Stimulated activated CD8-positive, alpha-beta memory T cell treated with anti-CD3 and anti-CD28 coated beads, Interleukin-7, amount 100 ng/mL, for 1 hour (primary cell): ENCODE measurements at places on chromosomes 11 and 22.

GRCh38 chr11:44994753-44995152 lies 44.1 kb upstream of the TP53I11 start:
- no peak for DNase-seq

DNA sequence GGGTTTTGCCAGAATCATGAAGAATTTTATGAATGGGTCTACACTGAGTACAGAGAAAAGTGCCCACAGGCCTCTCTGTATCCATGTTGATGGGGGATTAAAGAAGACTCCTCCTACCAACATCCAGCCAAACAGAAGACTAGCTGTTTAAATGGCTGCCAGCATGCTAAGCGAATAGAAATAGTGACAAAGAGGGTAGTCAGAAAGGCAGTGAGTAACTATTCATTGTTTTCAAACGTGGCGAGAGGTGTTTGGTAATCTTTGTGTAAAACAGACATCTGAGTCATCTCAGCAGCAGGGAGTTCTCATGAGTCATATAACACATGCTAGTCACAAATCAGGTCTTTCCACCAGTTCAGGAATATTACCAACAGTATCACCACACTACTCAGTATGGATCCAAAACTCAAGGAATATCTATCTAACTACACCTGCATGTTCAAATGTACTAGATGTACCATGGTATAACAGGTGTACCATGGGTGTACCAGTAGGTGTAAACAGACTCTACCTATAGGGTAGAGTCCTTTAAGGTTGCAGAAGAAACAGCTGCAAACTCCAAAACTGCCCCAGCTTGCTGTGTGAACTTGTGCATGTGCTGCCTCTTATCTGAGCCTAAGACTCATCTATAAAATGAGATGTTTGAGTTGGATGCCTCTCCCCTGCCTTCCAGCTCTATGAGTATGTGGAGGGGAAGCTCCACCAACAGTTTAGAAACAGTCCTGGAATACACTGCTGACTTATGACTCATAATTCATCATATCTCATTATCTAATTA lies 82.0 kb downstream of the SLC1A2 start:
- no peak for DNase-seq

DNA sequence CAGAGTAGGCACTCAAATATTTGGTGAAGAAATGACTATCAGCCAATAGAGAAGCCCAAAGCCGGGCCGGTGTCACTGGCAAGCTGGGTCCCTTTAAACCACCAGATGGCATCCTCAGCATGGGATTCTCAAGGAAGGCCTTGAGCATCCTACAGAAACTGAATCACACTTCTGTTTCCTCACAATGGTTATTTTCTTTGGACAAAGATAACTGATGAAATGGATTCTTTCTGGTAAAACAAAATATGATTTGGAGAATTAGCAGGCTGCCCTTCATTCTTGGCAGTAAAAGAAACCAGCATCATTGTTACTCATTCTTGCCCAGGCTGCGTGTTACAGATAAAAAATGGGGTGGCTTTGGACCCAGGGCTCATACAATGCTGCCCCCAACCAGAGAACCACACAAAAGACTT lies 30.3 kb upstream of the ASPHD2 start:
- no peak for DNase-seq

DNA sequence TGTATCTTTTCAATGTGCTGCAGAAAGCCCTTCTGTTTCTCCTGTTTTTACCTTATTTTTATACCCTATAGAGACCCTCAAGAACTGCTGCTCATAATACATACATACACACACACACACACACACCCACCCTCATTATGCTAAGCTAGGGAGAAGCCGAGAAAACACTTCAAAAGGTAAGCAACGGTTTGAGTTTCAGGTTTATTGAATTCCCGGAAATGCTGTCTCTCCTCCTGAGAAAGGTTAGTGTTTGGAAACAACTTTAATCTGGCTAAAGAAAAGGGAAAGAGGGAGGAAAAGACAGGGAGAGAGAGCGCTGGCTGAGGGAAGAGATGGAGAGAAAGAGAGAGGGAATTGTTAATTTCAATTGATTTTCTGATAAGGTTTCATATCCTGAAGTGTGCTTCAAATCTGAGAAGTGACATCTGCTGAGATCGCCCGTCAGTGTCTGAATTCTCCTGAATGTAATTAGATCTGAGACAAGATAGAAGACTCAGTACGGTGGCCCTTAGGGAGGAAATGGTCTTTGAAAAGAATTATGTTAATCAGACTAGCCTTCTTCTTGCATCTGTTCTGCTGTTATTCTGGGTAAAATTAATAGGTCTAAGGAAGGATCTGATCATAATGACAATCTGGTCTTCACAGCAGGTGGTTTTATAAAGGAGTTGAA lies 169.1 kb downstream of the NXPE2 start:
- DNase-seq, result no peak

GRCh38 chr11:65432686-65433582 lies 10.3 kb downstream of the NEAT1 start:
- no peak for DNase-seq

- DNase-seq, result no peak
These were observed 302.8 kb downstream of the FAT3 start for GRCh38 chr11:92527467-92527866.

DNA sequence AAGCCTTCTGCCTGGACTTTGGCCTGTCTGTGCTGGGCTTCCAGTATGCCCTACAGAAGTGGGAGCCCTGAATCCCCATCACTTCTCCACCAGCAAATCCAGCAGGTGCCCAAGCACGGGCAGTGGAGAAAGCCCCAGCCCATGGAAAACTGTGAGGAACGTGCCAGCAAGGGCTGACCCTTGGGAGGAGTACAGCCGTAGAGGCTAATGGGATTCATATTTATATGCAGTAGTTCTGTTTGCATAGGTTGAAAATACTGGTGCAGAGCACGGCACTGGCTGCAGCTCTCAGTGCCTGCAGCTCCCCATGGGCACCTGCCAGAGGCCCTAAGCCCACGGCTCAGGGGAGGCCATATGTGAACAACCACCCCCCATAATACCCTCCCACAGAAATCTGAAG lies 10.1 kb downstream of the NAGA start:
- DNase-seq, result no peak

DNA sequence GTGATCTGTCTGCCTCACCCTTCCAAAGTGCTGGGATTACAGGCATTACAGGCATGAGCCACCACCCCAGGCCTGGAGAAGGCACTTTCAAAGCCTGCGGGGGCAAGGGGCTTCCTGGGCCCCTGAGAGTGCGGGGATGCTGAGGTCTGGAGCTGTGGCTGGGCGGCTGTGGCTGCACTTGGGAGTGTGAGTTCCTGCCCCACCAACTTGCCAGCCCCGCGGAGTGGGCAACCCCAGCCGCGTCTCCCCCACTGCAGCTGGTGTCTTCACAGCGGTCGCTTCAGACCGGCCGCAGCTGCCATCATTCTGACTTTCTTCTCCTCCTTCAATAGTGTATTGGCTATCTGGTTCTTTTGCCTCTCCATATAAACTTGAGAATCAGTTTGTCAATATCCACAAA lies 10.7 kb upstream of the MAP6 start:
- no peak for DNase-seq

DNA sequence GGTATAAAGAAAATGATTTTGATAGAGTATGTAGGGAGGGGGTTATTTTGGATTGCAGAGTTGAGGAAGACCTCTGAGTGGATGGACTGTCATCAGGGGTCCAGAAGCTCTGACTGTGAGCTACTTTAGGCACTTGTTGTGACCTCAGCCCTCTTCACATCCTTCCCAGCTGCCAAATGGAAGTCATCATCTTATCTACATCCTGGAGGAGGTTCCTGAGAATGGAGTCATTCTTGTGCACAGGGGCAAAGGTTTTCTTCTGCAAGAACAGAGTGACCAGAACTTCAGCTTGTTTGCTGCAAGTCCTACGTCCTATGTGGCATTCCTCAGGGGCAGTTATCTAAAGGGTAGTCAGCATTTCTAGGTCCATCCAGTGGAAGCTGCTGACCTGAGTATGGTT lies 393.8 kb downstream of the AASDHPPT start:
- DNase-seq, result no peak

DNA sequence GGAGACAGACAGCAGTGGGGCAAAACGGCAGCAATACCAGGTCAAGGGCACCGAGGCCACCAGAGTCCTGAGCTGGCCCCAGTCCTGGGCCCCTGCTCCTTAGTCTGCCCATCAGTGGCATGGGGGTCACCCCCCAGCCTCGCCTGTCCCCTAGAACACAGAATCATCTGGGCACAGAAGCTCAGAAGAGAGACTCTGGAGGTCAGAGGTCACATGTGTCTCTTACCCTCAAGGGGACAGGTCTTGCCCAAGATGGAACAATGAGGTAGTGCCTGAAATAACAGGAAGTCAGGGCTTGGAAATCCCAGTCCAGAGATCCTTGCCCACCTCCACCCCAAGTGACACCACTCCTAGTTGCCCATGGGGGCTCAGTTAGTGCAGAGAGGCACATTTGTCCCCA lies 20.6 kb downstream of the PDE2A start:
- no peak for DNase-seq
